ENCODE measurements at places on chromosomes 16 and 17.

- DNase-seq = peak; percentile 96
Measured at GRCh38 chr17:75034236-75034908, 12.4 kb downstream of the ATP5PD start.

DNA sequence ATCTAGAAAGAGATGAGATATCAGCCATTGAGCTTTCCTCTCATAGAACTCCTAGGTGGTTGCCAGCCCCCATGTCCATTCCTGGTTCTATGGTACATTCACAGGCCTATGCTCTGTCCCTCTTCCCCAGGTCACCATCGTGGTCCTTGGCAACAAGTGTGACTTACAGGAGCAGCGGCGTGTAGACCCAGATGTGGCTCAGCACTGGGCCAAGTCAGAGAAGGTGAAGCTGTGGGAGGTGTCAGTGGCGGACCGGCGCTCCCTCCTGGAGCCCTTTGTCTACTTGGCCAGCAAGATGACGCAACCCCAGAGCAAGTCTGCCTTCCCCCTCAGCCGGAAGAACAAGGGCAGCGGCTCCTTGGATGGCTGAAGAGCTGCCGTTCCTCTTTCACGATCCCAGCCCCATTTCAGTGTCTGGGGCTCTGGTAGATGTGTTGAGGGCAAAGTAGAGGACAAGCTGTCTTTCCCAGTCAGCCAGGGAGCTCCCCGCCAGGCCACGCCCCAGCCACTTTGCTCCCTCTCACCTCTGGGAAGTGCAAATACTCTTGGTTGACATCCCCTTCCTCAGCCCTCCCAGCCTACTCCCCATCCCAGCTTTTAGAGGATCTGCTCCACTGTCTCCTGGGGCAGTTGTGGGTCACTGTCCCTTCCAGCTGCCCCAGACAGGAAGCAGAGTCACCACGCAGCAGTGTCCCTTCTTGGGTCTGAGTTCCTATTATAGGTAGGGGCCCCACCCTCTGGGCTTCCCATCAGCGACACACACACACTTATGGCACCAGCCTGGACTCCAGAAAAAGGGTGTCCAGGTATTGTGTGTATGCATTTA, 3.8 kb downstream of the NKIRAS2 start:
- DNase-seq = no peak

DNA sequence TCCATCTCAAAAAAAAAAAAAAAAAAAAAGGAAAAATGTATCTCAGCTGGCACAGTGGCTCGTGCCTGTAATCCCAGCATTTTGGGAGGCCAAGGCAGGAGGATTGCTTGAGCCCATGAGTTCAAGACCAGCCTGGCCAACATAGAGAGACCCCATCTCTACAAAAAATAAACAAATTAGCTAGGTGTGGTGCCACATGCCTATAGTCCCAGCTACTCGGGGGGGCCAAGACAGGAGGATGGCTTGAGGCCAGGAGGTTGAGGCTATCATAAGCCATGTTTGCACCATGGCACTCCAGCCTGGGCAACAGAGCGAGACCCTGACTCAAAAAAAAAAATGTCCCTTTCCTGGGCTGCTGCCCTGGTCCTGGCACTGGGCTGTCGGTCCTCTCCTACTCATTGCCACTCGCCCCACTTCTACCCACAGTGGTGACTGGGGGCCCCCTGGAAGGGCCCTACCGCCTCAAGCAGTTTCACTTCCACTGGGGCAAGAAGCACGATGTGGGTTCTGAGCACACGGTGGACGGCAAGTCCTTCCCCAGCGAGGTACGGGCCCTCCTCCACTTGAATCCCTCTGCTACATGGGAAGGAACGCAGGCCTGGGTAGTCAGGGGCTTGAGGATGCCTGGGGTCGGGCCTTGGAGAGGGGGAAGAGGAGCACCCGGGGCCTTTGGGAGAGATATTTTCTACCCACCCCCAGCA, 6.1 kb downstream of the CA7 start:
- DNase-seq = no peak

DNA sequence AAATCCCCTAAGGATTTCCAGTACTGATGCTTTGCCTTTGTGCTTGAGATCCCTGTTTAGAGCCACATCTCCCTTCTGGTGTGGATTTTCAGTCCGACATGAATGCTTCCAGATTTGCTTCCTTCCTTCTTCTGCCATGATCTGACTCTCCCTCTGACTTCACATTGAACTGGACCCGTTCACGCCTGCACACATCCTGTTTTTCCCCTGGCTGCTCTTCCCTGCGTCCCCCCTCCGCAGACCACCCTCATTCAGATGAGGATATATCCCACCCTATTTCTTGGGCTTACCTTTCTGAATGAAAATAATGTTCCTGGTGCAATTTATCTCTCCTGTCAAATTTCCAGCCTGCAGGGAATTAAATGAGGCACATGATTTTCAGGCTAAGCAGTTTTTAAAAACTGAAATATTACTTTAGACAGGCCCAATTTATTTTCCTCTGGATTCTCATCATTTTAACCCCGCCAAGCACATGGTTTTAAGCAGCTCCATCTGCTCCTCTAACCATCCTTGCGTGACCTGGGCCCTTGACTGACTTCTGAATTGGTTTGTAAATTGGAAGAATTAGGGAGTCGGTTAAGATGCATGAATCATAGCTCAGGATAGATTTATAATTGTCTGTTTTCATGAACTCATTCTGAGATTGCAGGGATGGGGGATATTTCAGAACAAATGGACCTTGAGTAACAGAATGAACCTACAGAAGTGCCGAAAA, 59.2 kb downstream of the BMERB1 start:
- no peak for DNase-seq

- no peak for DNase-seq
Measured at GRCh38 chr17:81034168-81034777, 678 bp upstream of the BAIAP2 start.

- DNase-seq = no peak
Measured at GRCh38 chr17:45920083-45920482, 25.7 kb downstream of the MAPT start.

All from stimulated activated naive CD8-positive, alpha-beta T cell treated with anti-CD3 and anti-CD28 coated beads, Interleukin-15, amount 100 ng/mL, for 72 hours (primary cell).